ENCODE measurements at places on chromosomes 7 and 10.

DNA sequence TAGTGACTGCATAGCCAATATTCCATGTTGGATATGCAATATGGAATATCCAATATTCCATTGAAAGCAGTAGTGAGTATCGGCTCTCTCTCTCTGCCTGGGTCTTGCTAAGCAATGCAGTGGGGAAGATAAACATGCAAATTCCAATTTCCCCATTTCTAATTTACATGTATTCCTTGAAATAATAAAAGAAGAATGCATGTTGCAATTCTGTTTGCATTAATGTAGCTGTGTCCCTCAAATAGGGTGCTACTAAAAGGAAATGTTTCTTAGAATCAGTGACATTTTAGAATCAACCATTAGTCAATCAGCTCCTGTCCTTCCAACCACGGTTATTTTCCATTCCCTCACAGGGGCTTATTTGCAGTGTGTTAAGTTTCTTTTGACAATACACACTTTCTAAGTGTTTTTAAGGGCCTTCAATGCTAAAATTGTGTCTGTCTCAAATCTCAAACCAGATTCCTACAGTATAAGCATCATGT lies 46.7 kb downstream of the AFAP1L2 start:
- DNase-seq = no peak

GRCh38 chr10:108632144-108632543 lies 1291.2 kb downstream of the XPNPEP1 start:
- no peak for DNase-seq

- no peak for DNase-seq
These were observed 102.5 kb upstream of the ZMIZ1 start for GRCh38 chr10:78966182-78966787.

GRCh38 chr7:89311886-89312285 lies 516.3 kb upstream of the TEX47 start:
- no peak for DNase-seq

- peak; percentile 3 for DNase-seq
These were observed 96.4 kb upstream of the AOAH start for GRCh38 chr7:36820527-36821170.

DNA sequence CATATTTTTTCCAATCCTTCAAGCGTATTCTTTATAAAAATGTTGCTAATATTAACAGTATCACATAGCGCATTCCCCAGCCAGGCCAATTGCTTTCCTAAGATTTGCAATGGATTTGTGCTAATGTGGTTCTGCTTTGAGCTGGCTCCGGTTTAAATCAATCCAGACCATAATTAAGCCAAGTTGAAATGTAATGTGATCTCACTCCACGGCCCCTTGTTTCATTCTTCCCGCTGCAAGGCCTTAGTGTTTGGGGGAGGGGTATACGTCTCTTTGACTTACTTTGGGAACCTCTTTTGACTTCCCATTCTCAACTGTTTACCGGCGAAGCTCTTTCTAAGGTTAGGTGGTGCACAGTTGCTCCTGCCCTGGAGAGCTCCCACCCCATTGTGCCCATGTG lies 86.4 kb downstream of the PRPF18 start:
- no peak for DNase-seq

GRCh38 chr7:115971506-115971905 lies 59.1 kb downstream of the TFEC start:
- no peak for DNase-seq

GRCh38 chr10:80144696-80145131 lies 12.2 kb downstream of the PLAC9 start:
- no peak for DNase-seq

DNA sequence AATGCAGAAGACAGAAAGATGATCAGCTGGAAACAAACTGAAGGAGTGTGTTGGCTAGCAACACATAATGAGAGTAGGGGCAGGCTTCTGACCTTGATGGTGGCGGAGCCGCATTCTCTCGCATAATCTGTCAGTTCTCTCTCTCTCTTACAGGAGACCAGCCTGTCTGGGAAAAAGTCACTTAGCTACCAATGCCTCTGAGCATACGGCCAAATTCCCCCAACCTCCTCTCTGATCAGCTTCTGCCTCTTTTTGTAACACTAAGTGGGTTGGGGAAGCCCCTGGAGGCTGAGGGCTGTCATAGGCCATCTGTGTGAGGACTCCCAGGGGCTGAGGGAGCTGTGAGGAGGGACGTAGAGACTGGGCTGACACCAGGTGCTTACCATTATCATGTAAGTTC lies 104.6 kb downstream of the HIPK2 start:
- DNase-seq = no peak

DNA sequence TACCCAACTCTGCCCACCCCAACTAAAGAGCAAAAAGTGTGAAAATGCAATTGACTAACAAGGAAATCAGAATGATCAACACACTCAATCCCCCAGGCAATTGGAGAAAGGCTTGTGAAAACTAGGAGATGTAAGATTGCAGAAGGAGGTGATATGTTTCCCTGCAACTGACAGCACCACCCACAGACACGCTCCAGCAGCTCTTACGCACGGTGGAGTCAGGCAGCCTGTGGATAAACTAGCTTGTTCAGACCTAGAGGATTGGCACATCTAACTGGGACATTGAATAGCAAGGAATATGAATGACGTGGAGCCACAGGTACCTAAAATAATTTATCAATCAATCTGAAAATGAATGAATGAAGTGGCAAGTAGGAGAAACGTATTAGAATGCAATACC lies 125.7 kb upstream of the MYO3A start:
- no peak for DNase-seq

DNA sequence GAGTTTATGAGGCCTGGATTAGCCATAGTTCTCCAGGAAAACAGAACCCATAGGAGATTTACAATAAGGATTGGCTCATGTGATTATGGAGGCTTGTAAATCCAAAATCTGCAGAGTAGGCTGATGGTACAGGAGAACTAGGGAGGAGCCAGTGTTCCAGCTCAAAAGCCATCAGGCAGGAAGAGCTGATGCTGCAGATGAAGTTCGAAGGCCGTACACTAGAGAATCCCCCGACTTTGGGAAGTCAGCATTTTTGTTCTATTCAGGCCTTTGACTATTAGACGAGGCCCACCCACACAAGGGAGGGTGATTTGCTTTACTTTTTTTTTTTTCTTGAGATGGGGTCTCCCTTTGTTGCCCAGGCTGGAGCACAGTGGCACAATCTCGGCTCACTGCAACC lies 37.6 kb downstream of the KIN start:
- DNase-seq = no peak

Measured in HCEC 1CT (cell line).